Renal cortical epithelial cell (primary cell): ENCODE measurements at places on chromosomes 7 and 10. TPM values are rescaled to one million over a fixed set of nuclear protein-coding genes. Genes with fewer than 3 reads are reported as not detected.

- no peak for DNase-seq
These were observed 36.5 kb downstream of the IL15RA start for GRCh38 chr10:5940807-5941218.

- DNase-seq, result no peak
These were observed 60.6 kb upstream of the FRMD4A start for GRCh38 chr10:14391342-14391741.

- no peak for DNase-seq
These were observed 35.5 kb downstream of the IKZF1 start for GRCh38 chr7:50339990-50340500.

DNA sequence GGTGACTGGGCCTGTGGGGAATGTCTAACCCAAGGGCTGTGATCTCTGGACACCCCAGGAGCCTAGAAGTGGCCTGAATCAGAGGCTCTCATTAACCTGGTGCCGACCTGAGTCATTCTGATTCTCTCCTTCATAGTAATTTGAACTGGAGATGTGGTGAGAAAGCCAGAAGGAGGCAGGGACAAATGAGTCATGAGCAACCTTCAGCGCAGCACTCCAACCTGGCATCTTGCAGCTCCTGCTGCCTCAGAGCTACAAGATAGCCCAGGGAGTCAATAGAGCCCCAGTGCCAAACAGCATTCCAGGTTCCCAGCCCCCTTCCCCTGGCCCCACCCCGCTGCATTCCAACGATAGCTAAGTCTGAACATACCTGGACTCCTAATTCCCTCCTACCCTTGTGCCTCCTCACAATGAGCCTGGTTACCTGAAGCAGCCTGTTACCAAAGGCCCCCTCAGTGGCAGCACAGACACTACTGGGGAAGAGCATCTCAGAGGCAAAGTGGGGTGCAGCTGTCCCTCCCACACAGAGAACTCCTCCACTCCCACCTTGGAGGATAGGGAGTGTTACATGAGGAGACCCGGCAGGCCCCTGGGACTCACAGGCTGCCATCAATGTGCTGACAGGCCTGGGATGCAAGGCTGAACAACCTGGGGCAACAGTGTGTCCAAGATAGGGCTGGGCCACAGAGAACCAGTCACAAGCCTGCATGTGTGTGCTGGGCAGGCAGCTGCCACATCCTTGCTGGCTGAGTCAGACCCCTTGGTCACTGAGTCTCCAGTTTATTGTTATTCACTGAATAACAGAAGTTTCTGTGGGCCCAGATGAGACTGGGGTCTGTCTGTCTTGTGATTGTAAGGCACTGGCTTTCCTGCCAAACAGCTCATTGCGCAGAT, 76.8 kb upstream of the LEP start:
- DNase-seq, result peak; percentile 94

DNA sequence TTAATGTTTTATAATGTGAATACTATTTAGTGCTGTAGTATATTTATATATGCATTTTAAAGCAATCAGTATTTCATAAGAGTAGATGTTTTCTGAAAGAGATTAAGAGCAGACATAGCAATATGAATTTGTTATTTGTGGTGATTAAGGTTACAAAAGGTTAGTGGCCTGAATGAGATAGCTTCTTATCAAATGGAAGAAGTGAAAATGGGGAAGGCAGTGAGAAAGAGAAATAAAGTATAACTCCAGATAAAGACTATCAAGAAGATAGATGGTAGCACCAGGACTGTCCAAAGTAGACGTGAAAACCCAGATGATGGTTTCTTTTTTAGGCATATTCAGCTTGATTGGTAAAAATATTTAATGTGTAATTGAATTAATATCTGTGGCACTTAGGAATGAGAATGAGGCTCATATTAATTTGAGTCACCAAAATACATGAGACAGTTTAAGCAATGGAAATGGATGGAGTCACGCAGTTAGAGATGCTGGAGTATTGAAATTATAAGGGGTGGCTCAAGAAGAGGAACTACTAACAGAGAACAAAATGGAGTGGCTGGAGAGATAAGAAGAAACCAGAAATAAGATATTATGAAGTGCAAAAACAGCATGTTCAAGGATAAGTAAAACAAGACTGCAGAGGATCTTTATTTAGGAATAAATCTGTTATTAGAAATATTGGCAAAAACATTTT, 288.0 kb upstream of the SEMA3C start:
- DNase-seq, result no peak

DNA sequence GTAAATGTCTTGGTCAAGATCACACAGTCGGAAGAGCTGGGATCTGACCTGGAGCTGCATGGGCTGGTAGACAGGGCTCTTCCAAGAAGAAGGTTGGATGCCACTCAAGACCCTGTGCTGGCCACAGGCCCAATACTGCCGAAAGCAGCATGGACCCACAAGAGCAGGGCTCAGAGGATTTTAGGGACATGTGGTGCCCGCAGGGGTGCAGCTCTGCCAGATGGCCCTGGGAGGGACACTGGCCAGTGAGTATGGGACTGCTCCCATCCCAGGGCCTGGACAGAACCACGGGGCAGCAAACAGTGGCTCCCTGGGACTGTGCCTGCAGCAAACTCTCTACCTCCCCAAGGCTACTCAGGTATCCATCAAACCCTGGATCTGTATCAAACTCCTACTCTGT, 12.4 kb downstream of the MAT1A start:
- DNase-seq, result no peak

DNA sequence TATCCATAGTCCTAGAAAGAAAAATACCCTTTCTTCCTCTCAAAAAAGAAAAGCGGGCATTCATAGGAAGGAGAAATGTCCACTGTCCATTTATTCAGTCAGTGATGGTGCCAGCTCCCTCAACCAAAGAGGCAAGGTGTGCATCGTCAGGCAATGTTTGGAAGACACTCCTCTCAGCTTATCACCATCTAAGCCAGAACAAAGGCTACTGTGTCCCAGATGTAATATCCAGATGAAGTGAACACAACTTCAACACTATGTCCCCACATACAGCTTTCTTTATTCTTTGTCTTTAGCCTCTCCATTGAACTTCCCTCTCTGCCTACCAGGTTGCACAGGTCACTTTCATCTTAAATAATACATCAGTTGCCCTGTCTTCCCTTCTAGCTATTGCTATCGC, 131.4 kb upstream of the RNF32 start:
- no peak for DNase-seq

DNA sequence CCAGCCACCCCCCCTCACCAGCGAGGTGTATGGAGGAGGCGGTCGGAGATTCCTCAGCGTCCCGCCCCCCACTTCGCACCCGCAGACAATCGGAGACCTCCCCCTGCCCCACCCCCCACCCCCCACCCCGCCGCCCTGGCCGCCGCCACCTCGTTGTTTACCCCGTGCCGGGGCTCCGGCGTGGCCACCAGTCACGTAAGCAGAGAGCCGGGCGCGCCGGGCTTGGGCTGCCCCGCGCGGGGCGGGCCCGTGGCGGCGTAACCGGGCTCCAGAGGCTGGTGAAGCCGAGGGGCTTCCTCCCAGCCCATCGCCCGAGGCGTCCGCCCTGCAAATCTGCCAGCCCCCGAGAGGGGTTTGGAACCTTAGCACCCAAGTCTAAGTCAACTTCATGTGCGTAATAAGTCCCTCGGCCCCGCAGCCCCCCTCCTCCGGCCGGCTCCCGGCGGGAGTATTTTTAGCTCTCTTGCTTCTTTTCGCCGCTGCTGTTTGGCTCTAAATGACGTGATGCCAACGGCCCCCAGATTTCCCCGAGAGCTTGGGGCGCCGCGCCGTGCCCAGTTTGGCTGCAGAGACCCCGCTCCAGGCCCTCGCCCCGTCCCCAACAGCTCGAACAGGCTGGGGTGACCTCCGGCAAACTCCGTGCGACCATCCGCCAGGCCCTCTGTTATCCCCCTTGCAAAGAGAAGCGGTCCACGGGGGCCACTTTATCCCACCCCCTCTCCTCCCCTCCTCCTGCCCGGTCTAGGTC, 2.7 kb downstream of the MXI1 start:
- no peak for DNase-seq

DNA sequence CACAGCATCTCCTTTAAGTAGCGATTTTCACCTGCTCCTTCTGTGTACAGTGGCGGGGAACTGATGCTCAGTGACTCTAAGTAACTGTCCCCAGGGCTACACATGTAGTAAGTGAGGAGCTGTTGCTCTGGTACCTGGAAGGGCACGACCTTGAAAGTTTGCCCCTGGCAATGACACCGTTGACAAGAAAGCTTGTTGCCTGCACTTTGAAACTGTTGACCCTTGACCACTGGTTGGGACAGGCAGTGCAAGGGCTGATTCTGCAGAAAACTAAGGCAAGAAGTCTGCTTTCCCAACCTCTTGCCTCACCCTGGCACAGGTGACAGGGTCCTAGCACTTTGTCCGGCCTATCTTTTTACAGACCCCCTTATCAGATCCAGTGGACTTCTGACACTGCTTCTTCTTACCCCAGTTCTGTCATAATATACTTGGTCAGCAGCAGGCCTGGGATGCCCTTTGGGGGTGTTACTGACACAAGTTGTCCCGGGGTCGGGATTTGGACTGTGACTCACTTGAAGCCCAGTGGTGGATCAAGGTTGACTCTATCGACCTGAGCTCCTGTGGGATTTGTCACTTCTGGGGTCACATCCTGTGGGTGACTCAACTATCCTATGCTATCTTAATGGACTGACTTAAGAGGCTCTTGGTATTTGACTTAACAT, 5.8 kb downstream of the ACSL5 start:
- DNase-seq, result peak; percentile 42

DNA sequence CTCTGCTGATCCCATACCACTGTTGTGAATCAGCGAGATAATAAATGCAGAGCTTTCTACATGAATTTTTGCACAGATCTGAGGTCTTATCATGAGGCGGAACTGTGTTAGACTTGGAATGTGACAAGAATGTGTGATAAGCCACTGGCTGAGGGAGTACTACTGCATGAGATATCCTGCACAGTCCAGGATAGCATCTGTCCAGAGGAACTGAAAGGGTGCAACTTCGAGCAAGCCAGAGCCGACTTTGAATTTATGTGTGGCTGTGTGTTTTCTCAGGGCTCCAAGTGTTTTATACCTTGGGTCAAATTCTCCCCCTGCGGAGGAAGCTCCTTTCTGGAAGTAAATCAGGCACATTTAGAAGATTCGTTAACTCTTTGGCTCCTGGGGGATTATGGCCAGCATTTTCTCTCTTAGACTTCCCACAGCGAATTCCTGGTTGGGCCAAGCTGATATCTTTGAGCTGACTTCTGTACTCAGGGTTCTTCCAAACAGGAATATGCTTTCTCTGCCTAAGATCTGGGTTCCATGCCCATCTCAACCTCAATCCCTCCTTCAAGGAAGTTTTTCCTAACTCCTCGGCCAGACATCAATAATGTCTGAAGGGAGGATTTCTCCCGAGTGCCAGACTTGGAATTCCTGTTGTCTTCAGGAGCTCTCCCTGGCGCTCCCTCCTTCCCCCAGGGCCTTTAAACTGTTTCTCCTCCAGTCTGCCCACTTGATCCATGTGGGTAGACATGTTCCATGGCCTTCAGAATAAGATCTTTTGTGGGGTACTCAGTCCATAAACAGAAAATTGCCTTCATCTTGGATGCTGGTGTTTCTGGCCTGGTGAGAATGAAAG, 2.5 kb upstream of the MEST start:
- peak; percentile 40 for DNase-seq

DNA sequence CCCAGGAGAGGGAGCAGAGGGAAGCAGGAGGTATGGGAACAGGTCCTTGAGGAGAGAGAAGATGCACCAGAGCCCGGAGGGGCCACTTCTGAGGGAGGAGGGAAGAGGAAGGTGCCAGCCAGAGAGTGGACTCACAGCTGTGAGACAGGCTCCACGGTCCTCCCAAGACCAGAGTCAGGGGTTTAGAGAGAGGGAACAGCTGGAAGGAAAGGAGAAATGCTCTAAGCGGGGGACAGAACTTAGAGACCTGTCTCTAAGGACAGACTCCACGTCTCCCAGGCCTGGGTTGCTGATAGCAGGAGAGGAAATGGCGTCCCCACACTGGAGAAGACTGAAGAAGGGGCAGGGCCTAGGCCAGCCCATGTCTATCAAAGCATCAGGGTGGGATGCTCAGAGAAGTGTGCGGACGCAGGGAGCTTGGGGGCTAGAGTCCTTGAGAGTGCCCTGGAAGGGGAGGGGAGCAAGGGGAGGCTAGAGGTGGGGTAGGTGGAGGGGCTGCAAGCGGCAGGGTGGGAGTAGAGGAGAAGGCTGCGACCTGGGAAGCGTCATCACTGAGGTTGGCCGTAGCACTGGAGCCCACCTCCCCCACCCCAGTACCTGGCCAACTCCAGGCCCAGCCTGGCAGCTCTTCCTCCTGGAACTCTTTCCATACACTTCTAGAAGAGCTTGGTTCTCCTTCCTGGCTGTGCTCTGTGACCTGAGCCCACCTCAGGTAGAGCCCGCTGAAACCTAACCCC, 25.6 kb upstream of the GRID1 start:
- no peak for DNase-seq

GRCh38 chr10:6044751-6045313, 17.3 kb downstream of the IL2RA start:
- DNase-seq, result no peak

DNA sequence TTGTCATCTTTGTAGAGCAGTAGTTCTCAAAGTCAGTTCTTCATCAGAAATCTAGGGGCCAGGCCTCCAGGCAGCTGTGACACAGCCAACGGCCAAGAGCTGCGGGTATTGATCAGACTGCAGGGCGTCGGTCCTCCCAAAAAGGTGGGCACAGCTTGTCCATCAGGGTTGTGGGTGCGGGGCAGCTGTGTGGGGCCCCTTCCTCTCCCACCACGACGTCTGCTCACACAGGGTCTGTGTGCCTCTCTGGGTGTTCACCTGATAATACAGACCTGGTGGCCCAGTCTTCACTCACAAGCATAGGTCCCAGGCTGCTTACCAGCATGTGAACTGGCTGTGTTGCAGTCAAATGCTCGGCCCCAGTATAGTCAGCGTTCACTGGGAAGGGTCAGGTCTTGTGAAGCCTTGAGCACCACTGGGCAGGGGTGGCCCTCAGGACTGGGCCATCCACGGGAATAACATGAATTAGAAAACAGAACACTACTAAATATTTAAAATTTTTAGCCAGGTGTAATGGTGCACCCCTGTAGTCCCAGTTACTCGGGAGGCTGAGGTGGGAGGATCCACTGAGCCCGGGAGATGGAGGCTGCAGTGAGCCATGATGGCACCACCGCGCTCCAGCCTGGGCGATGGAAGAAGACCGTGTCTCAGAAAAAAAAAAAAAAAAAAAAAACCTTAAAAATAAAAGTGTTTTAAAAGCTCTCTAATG, 102.8 kb upstream of the DIP2C start:
- no peak for DNase-seq

- DNase-seq, result no peak
These were observed 1619.6 kb upstream of the LRRTM3 start for GRCh38 chr10:65306201-65306600.

DNA sequence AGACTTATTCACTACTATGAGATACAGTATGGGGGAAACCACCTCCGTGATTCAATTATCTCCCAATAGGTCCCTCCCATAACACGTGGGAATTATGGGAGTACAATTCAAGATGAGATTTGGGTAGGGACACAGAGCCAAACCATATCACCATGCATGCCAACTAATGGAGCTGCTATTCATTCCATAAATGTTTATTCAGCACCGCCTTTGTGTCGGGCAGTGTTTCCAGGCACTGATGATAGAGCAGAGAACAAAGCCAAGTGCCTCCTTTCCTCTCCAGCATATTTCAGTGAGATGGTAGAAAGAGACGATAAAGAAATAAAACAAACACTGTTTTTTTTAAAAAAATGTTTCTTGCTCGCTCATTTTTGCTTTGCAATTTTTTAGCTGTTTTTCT, 295.9 kb upstream of the FOXK1 start:
- DNase-seq, result no peak

- DNase-seq, result no peak
These were observed 395.2 kb downstream of the TFEC start for GRCh38 chr7:115635376-115635775.

Gene OTUD1
- 13.0 and 19.9 TPM in 2 replicates for total RNA-seq

Gene VPS26A
- 77.3 and 79.3 TPM in 2 replicates for total RNA-seq

Gene MPP7
- 1.6 and 2.1 TPM in 2 replicates for total RNA-seq

Gene TMEM229A
- total RNA-seq, result not detected in 2 replicates

Gene SFRP5
- 0.17 and 0.60 TPM in 2 replicates for total RNA-seq

Gene TAS2R41
- not detected in 2 replicates for total RNA-seq

Gene OIT3
- total RNA-seq, result 0.25 TPM in 1 of 2 replicates, not detected in the other
